T-helper 2 cell (primary cell): ENCODE measurements at places on chromosomes 1 and 21.

- no peak for DNase-seq
Measured at GRCh38 chr1:46594063-46594462, 10.0 kb downstream of the MKNK1 start.

GRCh38 chr21:16742131-16742641, 770.7 kb upstream of the CXADR start:
- DNase-seq, result no peak

- no peak for DNase-seq
Measured at GRCh38 chr1:21292503-21292983, 2.3 kb upstream of the ECE1 start.

DNA sequence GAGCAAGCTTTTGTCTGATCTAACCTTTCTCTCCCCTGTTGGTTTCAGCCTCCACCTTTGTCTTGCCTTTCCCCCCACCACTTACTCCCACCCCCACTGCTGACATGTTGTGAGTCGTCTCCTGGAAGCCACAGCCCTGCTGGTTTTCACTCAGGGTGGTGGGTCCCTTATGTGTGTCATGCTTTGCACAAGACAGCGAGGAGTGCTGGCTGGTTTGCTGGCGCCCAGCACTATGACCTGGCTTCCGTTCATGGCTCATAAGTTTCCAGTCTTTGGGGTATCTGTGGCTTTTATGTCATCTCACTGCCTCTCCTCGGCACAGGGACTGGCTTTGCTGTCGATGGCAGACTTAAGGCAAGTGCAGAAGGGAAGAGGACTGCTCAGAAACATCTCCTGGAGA, 177.7 kb downstream of the KIF26B start:
- DNase-seq, result no peak
